ENCODE measurements at places on chromosomes 3 and 15.

DNA sequence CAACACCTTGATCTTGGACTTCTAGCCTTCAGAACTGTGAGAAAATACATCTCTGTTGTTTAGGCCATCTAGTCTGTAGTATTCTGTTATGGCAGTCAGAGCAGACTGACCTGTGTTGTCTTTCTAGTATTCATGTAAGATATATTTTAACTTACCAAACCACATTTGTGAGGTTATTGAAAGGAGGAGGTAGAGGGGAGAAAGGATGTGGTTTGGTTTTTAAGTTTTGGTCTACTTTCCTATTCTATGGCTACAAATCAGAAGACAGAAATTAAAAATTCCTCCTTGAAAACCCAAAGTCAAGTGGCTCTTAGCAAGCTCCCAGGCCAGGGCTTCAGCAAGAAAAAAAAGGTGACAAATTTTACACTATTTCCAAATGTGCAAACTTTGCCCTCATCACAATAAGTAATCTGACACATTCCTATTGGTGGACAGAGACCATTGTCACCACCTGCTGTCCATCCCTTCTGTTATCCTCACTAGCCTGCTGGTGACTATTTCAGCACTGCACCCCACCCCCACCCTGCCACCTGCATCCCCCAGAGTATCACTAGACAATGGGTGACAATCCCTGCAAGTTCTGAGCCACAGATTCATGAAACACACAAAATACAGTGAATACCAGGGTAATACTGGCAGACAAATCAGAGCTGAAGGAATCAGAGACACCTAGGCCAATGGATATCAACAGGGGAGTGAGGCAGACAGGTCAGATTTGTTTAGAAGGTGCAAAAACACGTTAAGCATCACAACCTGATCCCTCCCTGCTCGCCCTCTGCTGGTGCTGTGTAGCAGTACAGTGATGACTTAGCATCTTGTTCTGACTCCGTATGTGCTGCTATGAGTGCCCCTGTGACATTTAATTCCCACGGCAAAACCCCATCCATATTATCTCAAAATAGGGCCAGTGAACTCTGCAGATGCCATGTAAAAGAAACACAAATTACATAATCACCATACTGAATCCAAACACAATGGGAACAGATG lies 79.0 kb upstream of the DCLK3 start:
- DNase-seq = no peak

DNA sequence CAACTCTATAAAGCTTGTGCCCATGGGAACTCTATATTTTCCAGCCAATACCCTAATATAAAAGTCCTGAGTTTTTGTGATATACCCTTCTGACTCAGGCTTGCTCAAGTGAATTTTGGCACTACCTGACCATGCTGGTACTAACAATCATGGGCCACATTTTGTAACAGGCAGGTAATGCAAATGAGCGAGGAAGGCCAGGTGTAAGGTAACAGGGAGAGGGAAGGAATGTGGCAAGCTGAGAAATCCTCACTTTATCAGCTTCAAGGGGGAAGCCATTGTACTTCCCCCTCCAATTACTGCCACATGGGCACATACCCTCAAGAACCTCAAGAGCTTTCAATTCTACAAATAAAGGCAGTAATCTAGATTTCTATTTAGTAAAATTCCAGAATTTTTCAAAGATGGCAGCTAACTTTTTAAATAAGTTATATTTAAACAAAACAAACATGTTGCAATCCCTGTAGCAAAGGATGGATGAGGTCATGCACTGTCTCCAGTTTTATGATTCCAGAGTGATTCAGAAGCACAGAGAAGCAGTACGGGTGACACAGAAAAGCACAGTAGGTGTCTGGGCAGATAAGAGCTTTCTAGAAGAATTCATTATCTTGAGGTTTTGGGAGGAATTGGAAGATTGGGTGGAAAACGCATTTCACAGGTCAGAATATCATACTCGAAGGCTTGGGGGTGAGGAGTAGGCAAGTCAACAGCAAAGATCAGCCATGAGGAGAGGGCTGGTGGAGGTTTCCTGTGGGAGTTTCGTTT lies 87.6 kb downstream of the FOXP1 start:
- peak; percentile 49 for DNase-seq

DNA sequence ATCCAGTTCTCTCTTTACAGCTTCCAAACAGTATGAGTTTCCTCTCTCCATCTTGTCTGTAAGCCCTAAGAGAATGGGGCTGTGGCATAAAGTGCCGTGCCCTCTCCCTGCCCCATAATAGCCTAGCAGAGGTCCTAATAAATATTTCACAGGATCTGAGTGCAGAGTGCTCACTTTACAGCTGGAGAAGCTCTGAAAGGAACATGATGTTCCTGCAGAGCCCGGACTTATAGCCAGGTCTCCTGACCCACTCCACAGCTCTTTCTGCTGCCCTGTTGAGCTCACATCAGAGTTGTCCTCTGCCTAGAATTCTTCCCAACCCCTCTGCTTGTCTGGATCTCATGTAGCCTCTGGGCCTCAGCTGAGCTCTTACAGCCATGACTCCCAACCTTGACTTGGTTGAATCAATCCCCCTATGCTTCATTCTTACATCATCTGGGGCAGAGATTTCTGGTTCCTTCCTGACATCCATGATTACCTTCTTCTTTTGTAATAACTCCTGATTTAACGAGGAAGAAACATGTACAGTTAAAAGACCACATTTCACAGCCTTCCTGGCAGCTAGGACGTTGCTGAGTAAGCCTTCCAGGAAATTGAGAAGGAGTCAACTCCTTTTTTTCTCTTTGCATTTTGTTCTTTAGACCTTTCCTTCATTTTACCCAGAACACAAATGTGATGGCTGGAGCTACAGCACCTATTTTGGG lies 135.3 kb downstream of the RPLP1 start:
- DNase-seq = no peak

DNA sequence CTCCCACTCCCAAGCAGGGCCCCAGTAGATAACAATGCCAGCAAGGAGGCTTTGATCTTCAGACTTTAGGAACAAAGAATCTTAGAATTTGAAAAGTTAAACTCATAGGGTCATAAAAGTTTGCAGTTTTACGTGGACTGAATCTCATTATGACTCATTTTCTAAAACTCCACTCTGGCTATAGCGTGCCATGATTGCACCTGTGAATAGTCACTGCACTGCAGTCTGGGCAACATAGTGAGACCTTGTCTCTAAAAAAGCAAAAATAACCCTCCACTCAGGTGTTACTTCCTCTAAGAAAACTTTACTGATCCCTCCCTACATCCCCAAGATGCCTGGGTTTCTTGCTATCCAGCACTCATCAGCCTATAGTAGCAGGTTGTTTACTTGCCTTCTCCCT lies 104.5 kb downstream of the IL20RB start:
- DNase-seq = no peak

GRCh38 chr15:59339252-59339672 lies 33.4 kb downstream of the MYO1E start:
- peak; percentile 11 for DNase-seq

- DNase-seq = no peak
These were observed 28.7 kb upstream of the GBE1 start for GRCh38 chr3:81790117-81790516.

GRCh38 chr15:90952901-90953677 lies 1.6 kb upstream of the RCCD1 start:
- DNase-seq = no peak

- DNase-seq = no peak
These were observed 45.2 kb upstream of the PFN2 start for GRCh38 chr3:150015901-150016300.

DNA sequence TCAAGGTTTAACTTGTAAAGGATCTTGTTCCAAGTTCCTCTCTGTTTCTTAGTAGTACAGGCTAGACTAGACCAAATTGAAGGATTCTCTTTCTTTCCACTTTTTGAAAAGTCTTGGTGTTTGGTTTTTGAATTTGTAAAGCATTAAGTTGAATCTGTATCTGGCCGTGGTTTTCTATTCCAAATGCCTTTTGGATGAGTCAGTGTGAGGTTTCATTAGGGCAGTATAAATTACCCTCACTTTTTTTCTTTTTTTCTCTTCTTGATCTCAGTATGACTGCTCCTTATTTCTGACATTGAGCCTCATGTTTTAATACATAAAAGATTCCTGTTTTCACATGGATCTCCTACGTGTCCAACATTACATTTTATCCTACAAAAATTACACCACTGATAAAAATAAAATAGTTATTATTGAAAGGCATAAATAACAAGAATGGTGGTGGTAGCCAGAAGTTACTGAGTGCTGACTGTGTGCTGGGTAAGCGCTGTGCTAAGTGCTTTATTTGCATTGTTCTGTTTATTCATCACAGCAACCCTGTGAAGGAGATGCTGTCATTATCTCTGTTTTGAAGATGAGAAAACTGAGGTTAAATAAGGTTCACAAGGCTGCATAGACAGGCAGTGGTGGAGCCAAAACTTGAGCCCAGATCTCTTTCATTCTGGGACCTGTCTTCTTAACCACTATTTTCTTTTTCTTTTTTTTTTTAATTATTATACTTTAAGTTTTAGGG lies 48.3 kb downstream of the MITF start:
- DNase-seq = no peak

- DNase-seq = peak; percentile 84
These were observed 136.8 kb upstream of the CCDC54 start for GRCh38 chr3:107240183-107241091.

DNA sequence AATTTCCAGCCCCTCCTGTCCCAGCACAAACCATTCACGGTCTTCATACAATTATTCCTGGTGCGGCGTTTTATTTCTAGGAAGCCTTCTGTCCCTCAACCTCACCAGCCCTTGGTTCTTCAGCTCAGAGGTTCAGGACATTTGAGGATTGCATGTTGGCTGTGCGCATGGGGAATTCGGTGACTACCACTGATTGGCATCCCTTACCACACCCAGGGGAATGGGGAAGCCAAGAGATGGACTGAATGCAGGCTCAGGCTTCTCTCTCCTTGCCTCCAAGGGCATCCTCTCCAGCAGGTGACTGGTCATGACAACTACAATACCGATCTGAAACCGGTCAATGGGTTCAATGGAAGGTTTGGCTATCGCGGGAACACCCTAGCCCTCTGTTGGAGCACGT lies 153.8 kb downstream of the MTHFS start:
- peak; percentile 64 for DNase-seq

DNA sequence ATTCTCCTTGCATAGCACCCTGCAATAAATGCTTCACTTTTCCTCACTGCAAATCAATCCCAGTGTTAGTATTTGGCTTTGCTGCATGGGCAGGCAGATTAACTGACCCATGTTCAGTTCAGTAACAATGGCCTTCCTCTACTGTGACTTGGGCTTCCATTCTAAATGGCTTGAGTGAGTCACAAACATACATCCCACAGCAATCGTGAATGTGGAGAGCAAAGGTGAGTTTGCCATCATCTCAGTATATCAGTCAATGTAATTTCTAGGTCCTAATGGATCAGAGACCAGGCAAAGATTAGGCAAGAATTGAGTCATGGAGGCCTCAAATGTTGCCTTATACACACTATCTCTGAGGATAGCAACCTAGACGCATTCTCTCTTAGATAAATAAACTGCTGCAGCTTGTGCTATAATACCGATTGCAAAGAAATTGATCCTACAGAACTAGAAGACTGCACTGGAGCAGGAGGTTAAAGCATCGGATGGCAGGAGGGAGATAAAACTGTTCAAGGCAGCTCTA lies 8.3 kb upstream of the ATP8B4 start:
- no peak for DNase-seq

GRCh38 chr3:194488055-194488742 lies 1.4 kb upstream of the ATP13A3 start:
- DNase-seq = peak; percentile 60

GRCh38 chr3:164918905-164919304 lies 159.4 kb downstream of the SI start:
- no peak for DNase-seq

DNA sequence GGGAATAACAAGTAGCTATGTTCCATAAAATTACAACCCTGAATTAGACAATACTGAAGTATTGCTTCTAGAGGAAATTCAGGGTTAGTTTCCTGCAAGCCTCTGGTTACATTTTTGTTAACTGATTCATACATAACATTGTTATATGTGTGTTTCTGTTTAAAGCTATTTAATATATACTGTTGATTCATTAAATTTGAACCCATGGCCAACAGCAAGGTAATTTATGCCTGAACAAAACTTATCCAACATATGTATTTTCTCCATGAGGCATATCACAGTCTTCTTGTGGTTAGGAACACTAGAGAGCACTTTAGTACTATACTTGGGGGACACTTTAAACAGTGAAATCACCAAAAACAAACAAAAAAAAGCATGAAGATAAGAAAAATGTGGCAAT lies 47.7 kb upstream of the PTX3 start:
- DNase-seq = no peak

DNA sequence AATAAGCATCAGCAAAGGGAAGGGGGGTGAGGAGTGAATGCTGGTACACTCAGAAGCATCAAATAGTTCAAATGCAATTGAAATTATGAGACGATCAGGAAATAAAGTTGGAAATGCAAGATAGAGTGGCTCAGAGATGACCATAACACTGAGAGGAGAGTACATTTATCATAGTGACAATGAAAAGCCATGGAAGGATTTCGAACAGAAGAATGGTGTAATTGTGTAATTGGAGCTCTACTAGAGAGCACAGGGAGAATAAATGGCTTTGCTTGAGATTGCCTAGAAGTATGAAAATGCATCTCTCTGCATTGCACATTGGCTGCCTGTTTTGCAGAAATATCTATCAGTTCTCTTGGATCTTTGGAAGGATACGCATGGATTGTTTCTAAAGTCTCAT lies 163.3 kb downstream of the TP63 start:
- no peak for DNase-seq

- no peak for DNase-seq
These were observed 922.9 kb downstream of the SI start for GRCh38 chr3:164155400-164155799.

- DNase-seq = peak; percentile 79
These were observed 156.8 kb downstream of the WNT5A start for GRCh38 chr3:55330355-55330754.

DNA sequence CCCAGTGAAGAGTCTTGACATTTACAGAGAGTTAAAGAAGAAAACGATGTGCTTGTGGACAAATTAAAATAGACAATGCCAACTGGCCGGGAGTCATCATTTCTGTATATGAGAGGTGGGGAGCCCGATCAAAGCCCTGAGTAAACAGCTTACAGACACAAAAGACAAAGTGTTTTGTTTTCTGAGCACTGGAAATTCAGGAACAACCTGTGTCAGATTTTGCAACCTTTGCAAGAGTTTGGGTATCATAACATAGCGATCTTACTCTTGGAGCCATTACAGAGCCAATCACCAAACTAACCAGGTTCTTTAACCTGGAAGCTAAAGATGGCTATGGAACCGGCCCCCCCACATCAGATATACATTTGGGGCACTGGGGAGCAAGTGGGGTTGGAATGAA lies 101.9 kb upstream of the LRIG1 start:
- no peak for DNase-seq

- DNase-seq = no peak
These were observed 12.0 kb upstream of the LINGO1 start for GRCh38 chr15:77644543-77645247.

DNA sequence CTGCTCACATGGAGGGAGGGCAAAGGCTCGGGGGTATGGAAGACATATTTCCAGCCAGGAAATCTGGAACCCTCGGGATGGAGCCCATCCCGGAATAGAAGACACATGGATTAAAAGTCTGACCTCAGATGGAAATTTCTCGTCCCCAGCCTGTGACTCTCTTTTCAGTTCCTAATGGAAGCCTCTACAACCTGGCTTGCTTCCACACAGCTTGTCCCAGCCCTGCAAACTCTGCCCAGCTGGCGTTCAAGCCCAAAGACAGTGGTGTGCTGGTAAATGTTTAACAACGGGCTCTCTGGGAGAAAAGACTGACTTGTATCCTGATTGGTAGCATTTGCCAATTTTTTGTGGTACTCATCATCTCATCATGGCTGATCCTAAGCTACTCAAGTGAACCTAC lies 35.6 kb upstream of the TLE3 start:
- DNase-seq = no peak

GRCh38 chr15:35737441-35737840 lies 191.5 kb upstream of the DPH6 start:
- no peak for DNase-seq

All from MG63 (cell line).